ENCODE measurements at places on chromosomes 12 and 14. TPM values are rescaled to one million over a fixed set of nuclear protein-coding genes. Genes with fewer than 3 reads are reported as not detected.

POLE2 gene
- 46.1 TPM for total RNA-seq

- no peak for DNase-seq
These were observed 446.9 kb downstream of the MED13L start for GRCh38 chr12:115830633-115831032.

- no peak for DNase-seq
These were observed 49.1 kb downstream of the NCOR2 start for GRCh38 chr12:124518051-124518932.

- no peak for DNase-seq
These were observed 52.1 kb downstream of the LRCOL1 start for GRCh38 chr12:132558042-132558856.

DNA sequence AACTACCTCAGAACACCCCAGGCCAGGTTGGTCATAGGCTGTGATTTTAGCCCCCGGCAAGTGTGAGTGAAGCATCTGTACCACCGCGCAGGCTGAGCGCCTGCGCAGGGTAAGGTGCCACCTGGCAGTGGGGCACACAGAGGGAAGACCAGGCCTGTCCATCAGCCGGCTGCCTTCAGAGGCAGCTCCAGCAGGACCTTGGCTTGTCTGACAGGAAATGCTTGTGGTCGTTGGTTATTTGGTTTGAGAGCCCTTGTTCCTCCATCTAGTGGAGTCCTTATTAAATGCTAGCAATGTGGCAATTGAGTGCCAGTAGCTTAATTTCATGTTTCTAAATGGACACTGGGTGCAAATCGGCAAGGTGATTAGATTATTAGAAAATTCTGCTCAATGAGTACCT is 27.5 kb downstream of the SLC25A29 start:
- no peak for DNase-seq

DNA sequence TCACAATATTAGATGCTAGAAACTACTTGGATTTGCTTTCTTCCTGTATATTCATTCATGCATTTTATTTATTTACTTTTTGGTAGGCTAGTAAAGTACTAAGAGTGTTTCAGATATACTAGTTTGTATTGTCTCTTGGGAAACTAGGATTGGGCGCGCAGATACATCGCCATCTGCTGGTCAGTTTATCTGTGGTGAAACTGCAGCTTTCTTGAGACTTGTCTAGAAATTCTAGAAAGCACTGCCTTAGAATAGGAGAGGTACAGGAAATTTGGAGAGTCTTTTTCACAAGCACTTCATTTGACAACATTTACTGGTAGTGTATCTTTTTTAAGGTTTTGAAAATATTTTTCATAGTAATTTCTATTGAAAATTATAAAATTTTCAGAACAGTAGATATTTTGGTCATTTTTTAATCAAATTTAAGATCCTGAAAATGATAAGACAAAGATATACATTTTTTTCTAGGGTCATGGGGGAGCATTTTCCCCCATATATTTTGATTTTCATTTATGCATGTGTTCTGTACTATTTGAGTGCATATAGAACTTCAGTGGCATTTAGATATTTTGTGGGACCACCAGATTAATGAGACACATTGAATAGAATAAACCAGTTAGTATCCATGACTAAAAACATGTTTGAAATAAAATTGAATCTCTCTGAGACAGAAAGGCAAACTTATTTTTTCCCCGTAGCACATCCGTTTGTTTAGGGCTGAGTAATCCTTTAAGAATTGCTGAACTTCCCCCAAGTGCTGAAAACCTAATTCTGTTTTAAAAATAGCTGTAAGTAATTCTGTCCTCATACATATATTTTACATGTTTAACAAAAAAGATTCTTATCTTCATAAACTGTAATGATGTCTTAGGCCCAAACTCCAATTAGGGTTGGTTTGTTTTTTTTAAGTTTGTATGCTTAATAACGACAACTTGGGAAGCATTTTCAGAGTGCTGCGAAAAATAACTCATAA is 44.5 kb downstream of the SLC38A6 start:
- peak; percentile 51 for DNase-seq

DNA sequence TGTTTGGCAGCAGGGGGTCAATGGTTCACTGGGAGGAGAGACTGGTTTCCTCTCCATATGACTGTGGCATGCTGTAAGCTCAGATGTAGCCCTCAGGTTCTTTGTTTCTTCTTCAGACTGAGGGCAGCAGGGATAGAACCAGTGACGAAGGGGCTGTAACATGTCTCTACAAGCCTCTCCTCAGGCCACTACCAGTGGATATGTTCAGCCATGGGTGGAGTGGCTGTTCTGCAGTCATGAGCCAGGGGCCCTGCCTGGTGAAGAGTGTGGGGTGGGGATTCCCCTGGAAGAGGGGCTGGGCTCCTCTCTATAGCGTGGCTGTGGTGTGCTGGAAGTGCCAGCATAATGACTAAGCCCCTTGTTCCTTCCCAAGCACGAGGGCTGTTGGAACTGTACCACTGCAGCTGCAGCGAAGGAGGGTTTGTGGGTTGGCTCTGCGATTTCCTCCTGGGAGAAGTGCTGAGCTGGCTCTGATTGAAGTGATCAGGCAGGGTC is 55.8 kb downstream of the CMAS start:
- peak; percentile 60 for DNase-seq

RBM19 gene
- total RNA-seq, result 86.0 TPM

TMPRSS12 gene
- not detected for total RNA-seq

GRCh38 chr14:93454224-93454623 is 23.5 kb downstream of the UNC79 start:
- no peak for DNase-seq

ADAM20 gene
- total RNA-seq, result 2.4 TPM

GRCh38 chr12:71521125-71521524 is 81.5 kb downstream of the LGR5 start:
- no peak for DNase-seq

DNA sequence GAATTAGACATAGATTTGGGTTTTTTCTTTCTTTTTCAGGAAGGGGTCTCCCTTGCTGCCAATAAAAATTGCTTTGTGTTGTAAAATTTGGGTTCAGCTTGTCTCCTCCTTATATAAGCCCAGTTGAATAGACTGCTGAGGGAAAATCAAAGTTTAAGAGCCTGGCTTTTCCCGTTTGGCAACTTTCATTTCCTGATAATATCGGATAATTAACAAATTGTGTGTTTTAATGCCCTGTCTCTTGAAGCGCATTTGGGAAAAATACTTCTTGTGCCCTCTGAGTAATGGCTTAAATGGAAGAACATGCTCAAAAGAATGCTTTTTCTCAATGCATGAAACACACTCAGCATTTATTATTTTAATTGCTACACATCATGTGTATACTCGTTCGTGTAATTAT is 198.0 kb upstream of the DCN start:
- DNase-seq, result no peak

GRCh38 chr14:86915406-86915805 is 1077.6 kb downstream of the GALC start:
- DNase-seq, result no peak

GRCh38 chr12:67593041-67593440 is 55.5 kb upstream of the DYRK2 start:
- no peak for DNase-seq

- no peak for DNase-seq
These were observed 82.0 kb downstream of the SLC16A7 start for GRCh38 chr12:59677857-59678256.

BDKRB2 gene
- 0.08 TPM for total RNA-seq

DNA sequence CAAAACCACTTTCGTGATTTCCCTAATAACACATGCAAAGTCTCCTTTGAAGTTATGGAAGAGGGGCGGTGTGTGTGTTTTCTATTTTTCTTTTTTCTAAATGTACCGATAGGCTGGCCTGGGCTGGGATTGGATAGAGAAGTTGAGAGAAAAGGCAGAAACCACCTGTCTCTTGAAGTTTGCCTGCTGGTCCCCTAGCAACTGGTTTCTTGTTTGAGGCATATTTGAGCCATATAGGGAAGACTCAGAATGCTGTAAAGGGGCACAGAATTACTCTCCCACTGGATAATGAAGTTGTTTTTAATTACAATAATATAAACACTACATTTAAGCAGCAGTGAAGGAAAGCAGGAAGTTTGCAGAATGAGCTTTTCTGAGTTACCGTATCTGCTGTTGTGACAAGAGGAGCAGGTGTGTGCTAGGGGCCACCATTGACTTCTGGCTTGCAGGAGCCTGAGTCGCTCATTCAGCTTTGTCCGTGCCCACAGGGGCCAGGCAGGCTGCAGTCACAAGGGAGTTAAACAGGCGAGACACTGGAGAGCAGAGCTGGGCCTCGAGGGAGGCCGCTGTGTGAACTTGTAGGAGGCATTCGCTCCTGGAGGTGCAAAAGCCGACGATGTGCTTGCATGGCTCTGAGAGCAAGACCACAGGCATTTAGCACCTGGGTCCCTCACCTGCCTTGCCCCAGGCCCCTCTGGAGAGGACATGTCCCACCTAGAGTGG is 173.8 kb upstream of the RGS6 start:
- no peak for DNase-seq

DNA sequence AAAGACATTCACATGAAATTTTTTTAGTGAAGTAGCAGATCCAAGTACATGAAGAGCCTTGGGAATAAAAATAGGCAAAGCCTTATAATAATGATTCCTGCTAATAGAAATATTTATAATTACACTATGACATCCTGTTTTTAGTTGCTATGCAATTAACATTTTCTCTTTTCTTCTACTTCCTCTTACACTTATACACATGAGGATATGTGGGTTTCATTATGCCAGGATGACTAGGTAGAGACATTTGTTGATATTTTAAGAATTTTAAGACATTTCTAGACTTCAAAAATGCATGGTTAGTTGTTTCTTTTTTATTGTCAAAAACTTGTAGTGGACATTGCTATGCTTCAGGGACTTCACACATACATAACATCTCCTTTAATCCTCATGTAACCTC is 326.8 kb downstream of the SYT1 start:
- no peak for DNase-seq

SLC25A47 gene
- total RNA-seq, result not detected

GRCh38 chr12:103851127-103851526 is 10.1 kb upstream of the NT5DC3 start:
- no peak for DNase-seq

SERPINA3 gene
- total RNA-seq, result not detected

- no peak for DNase-seq
These were observed 47.1 kb upstream of the ANKS1B start for GRCh38 chr12:100031836-100032235.

TBX5 gene
- total RNA-seq, result not detected

DNA sequence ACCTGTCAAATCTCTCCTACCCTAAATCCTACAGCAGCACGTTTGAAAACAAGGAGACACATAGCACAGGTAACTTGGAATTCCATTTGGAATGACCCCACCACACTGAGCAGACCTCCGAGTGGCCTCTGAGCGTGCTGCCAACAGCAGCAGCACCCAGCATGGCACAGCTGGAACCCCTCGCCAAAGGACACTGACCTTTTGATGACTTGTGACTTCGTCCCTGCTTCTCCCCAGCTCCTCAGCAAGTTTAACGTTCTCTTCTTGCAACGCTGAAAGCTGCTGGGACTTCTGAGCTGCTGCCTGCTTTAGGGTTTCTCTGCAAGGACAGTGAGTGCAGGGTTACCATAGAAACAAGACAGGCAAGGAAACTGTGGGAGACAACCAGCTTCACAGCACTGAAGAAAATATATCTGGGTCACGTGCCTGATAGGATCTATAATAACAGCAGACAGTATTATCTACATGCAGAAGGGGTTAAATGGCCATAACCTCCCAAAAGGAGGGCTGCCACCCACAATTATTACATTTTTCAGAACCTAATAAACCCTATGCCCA is 43.3 kb upstream of the VPS33A start:
- DNase-seq, result no peak

GRCh38 chr12:49322708-49323523 is at the start of gene TROAP:
Gene TROAP (plus strand): TSS chr12:49323255. CDS start chr12:49323609, 354 bp downstream.
- peak; percentile 99 for DNase-seq

DNA sequence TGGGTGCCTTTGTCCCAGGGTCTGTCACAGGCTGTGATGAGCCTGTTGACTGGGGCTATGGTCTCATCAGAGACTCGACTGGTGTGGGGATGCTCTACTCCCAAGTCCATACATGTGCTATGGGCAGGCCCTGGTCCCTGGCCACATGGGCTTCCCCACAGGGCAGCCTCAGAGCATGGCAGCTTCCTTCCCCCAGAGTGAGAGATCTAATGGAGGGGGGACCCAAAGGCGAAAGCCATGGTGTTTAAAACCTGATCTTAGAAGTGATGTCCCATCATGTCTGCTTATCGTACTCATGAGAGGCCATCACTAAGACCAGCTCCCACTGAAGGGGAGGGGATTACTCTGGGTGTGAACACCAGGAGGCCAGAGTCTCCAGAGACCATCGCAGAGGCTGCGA is 279.0 kb upstream of the RTL1 start:
- DNase-seq, result no peak

- DNase-seq, result no peak
These were observed 218.9 kb upstream of the RBM19 start for GRCh38 chr12:114185036-114185435.

ZDHHC22 gene
- not detected for total RNA-seq

CD4 gene
- total RNA-seq, result 244 TPM

DNA sequence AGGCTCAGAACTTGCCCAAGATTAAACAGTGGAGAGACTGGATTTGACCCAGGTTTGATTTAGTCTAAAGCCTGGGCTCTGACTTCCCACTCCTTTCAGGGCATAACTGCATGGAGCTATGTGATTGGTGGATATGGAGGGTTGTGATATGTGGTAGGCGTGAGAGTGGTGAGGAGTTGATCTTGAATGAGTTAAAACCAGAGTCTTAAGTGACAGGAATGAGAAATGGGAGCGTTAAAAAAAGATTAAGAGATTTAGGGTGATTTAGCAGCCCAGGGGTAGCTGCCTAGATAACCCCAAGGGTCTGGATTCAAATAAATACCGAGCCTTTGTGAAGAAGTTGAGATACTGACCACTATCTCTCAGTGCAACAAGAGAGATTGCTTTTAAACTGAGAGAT is 8.4 kb downstream of the SYNDIG1L start:
- no peak for DNase-seq

- no peak for DNase-seq
These were observed 44.6 kb downstream of the ERO1A start for GRCh38 chr14:52650774-52651173.

TSPAN11 gene
- not detected for total RNA-seq

GRCh38 chr14:82055515-82056115 is 522.0 kb upstream of the SEL1L start:
- DNase-seq, result no peak

- DNase-seq, result no peak
These were observed 3.0 kb upstream of the PLEKHG6 start for GRCh38 chr12:6307529-6307928.

ADAM21 gene
- 0.39 TPM for total RNA-seq

GNG2 gene
- 79.8 TPM for total RNA-seq

GLIPR1L1 gene
- total RNA-seq, result not detected

- no peak for DNase-seq
These were observed 79.8 kb downstream of the MYRFL start for GRCh38 chr12:69904777-69905176.

All from activated naive CD4-positive, alpha-beta T cell treated with anti-CD3 and anti-CD28 coated beads, Interleukin-2, amount 50 U/mL, for 72 hours (primary cell).